ENCODE measurements at places on chromosomes 2 and 18.

DNA sequence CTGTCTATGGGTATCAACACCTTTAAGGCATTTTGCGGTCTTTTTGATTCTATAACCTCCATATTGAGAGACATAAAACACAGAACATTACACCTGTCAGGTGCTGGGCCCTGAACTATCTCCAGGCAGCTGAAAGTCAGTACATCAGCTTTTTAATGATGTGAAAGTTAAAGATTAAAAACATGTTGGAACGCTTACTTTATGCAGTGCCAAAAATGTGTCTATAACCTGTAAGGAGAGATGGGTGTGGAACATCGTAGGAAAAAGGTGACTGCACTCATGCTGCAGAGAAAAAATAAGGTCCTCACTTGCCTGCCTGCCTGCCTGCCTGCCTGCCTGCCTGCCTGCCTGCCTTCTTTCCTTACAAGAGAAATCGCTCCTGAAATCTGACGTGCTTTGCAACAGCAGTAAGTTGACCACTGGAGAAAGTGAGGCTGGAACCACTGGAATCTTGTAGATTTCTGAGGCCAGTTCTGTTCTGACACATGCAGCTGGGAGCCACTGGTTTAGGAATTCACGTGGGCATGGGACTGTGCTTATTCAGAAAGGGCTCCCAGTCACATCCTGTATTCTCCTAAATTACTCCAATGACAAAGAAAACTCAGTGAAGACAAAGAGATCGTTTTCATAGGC is 34.1 kb downstream of the BCL11A start:
- no peak for DNase-seq

GRCh38 chr2:181218401-181218821 is 238.0 kb downstream of the UBE2E3 start:
- DNase-seq, result no peak

GRCh38 chr2:213285404-213285803 is 1.1 kb downstream of the SPAG16 start:
- no peak for DNase-seq

DNA sequence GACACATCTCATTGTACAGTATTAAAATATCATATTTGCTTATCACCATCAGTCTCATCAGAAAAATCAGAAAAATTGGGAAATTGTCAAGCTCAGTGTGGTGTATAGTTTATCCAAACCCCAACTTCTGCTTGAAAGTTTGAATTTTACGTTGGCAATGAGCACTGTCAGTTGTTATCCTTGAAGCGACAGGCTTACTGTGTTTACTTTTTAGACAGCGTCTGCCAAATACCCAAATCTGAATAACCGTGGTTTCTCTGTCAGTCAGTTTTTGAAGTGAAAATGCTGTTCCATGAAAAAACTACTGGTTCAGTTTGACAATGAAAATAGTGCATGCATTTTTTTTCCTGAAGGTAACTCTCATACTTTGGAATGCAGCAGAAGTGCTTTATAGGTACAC is 70.2 kb downstream of the PARD3B start:
- DNase-seq, result no peak

DNA sequence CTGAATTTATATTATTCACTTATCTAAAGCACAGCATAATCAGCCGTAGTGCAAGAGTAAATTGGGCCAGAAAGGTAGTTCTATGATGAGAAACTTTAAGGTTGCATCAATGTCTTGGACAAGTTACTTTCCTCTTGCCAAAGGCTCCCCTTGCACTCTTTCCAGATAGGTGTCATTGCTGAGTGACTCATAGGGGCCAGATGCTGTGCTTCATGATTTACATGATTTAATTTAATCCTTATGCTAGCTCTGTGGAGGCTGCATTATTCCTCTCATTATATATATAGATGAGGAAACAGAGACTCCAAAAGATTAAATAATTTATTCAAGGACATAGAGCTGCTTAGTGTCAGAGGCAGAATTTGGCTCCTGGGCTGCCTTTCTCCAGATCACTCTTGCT is 5.0 kb downstream of the CFAP221 start:
- DNase-seq, result no peak

DNA sequence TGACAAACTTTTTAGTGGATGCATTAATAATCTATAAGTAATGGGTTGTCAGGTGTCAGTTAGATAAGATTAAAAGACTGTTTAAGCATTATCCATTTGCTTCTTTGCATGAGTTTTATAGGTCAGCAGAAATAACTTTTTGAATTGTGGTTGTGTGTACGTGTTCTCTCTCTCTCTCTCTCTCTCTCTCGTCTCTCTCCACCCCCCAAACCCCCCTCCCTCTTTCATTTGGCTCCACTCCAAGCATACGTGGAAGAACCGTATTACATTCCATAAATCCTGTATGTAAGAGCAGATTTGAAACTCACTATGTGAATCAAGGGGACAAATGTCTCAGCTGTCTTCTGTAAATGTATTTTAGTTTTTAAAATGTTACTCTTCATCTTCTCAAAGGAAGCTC is 120.2 kb downstream of the MEIS1 start:
- no peak for DNase-seq

GRCh38 chr2:239157771-239158170 is 243.0 kb downstream of the HDAC4 start:
- DNase-seq, result no peak

- DNase-seq, result peak; percentile 94
These were observed at the start of gene RBFA for GRCh38 chr18:80034068-80034851. Gene RBFA (plus strand): TSS chr18:80034434. CDS start chr18:80034496, 62 bp downstream.

- no peak for DNase-seq
These were observed 90.9 kb downstream of the ACVR1 start for GRCh38 chr2:157785200-157785599.

GRCh38 chr2:215218587-215219577 is 80.5 kb upstream of the ABCA12 start:
- DNase-seq, result no peak

DNA sequence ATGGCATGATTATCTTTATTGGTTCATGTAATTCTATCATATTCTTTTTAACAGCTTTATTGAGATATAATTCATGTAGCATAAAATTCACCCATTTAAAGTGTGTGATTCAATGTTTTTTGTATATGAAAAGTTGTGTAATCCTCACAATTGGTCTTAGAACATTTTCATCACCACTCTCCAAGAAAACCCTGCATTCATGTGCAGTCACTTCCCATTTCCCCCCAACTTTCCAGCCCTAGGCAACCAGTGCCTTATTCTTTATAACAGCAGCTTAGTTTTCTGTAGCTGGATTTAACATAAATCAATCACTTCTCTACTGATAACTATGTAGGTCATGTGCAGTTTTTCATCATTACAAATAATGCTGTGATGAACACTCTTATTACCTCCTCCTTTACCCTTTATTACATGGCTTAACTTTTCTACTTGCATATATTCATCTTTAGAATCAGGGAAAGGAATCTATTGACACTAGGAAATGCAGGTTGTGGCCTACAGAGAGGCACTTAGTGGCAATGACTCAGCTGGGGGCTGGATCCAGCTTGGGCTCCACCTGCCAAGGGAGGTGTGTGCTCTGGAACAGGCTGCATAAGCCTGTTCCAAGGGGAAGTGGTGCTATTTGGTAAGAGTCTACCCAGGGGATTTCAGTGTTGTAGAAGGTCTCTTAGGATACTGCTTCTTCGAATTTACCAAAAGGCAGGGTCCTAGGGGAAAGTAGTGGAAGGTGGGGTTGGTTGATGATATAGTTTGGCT is 89.1 kb downstream of the ETAA1 start:
- DNase-seq, result no peak

Measured in GM12891 (cell line).